ENCODE measurements at places on chromosomes 4 and X.

DNA sequence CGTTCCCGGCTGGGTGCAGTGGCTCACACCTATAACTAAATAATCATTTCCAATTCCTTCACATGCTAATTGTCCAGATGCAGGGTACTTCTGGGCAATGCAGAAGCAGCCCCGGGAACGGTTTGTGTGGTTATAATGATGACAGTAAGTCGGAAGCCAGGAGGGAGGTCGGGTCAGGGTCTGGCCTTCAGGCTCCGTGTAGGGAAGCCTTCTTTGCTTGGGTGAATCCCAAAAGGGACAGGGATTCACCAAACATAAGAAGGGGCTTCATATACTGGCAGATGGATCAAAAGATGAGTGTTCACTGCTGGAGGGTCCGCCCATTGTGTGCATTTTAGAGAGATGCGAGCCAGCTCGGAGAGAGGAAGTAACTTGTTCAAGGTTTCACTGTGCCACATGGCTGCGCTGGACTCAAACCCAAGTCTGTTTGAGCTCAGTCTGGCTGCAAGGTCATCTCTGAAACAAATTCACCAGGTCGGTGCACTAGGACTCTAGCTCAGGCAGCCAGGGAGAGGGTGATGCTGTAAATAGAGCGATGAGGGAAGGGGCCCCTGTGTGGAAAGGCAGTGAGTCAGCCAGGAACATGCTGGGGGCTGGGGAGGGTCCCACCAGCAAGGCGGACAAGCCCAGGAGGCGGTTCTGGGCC, 4.8 kb upstream of the KIAA0232 start:
- DNase-seq = no peak

DNA sequence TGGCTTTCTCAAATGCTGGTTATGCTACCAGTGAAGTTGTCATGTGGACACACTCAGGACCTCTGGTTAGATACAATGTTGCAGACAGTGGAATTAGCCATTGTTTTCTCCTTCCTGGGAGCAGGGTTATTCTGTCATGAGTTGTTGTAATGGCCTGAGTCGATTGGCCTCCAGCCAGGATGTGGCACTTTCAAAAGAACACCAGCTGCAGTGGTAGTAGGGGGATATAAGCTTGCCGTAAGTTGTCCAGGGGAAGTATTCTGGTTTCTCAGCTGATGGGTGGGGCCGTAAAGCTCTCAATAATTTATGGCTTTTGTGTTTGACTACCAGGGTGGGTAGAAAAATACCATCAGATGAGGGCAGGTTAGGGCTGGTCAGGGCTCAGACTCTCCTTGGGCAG, 697.5 kb upstream of the GNPDA2 start:
- DNase-seq = no peak

- no peak for DNase-seq
Measured at GRCh38 chrX:118630848-118631247, 96.6 kb upstream of the IL13RA1 start.

- DNase-seq = no peak
Measured at GRCh38 chr4:125780164-125780563, 465.4 kb downstream of the FAT4 start.

All from NCI-H446 (cell line).